NCI-H1930 (cell line): ENCODE measurements at places on chromosomes 5 and 9.
A peak's percentile ranks its signal among the peaks of the same experiment; 100 is the strongest.

GRCh38 chr5:178547052-178547666, 43.0 kb downstream of the COL23A1 start:
- no peak for DNase-seq

GRCh38 chr9:114155263-114155994, at the start of gene COL27A1:
Gene COL27A1, plus strand, starts transcription at chr9:114155537. Its CDS starts 414 bp downstream, at chr9:114155951.
- peak; percentile 31 for DNase-seq

DNA sequence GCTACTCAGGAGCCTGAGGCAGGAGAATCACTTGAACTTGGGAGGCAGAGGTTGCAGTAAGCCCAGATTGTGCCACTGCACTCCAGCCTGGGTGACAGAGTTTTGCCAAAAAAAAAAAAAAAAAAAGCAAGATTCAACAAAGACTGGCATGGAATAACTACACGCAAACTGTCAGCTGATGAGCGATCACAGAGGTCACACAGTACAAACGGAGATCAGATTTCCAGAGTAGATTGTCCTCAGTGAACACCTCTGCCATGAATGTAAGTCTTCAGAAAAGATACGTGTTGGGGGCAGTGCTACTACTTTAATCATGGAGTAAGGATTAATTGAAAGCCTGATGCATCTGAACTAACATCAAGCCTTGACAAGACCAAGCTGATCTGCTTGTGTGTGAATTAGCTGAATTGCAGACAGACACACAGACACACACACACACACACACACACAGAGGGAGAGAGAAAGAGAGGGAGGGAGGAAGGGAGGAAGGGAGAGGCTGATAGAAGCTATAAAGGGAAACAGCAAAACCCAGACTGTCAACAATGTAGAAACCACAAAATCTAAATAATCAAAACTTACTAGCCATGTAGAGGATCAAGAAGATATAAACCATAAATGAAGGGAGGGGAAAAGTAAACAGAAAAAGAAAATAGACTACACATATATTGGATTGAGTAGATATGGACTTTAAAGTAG, 222.9 kb upstream of the ZNF462 start:
- no peak for DNase-seq

- DNase-seq, result no peak
Measured at GRCh38 chr9:80866121-80866520, 823.2 kb downstream of the TLE1 start.

- no peak for DNase-seq
Measured at GRCh38 chr9:85645909-85646627, 95.7 kb downstream of the AGTPBP1 start.

- no peak for DNase-seq
Measured at GRCh38 chr9:370086-370485, 155.4 kb downstream of the DOCK8 start.

DNA sequence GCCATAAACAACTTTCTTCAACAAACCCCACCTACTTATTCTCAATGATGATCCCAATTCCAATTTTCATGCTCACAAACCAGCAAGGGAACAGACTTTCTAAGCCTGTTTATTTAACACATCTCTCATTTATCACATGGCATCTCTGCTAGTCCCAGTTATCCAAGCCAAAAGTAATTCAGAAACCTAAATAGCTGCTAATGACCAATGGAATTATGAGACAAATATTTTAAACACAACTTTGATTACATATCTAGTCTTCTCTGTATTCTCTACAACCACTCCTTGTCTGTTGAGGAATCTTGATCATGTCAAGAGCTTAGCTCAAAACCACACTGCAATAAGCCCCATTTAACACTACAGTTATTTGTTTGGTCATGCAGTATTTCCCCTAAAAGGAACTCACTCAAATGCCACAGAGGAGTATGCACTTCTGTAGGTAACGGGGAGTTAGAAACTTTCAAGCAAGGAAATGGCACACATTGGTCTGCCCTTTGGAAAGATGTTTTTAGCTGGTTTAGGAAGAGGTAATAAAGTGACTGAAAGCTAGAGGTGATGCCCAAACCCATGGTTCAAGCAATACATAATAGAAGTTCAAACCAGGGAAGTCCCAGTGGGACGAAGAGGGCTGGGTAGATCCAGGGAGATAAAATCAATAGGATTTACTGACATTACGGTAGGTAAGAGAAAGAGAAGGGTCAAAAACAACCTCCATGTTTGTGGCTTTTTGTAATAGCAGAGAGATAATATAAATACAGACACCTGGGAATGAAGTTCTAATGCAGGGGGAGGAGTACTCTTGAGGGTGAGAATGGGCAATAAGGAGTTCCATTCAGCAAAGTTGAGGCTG, 42.1 kb upstream of the HTR4 start:
- no peak for DNase-seq

DNA sequence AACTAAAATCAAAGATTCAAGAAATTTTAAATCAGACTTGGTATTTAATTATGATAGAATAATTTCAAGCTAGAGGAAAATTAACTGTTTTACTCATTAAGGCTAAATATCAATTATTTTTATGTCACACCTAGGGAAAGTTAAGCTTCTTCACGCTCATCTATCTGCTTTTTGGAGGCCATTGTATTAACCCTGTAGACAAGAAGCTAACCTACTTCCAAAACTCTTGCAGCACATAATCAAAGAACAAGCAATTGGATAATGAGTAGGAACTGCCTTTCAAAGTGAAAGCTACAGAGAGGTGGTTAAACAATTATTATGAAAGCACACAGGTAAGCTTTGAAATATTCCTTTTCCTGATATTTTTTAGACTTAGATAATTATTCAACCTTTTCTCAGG, 6.7 kb downstream of the EBF1 start:
- DNase-seq, result no peak

DNA sequence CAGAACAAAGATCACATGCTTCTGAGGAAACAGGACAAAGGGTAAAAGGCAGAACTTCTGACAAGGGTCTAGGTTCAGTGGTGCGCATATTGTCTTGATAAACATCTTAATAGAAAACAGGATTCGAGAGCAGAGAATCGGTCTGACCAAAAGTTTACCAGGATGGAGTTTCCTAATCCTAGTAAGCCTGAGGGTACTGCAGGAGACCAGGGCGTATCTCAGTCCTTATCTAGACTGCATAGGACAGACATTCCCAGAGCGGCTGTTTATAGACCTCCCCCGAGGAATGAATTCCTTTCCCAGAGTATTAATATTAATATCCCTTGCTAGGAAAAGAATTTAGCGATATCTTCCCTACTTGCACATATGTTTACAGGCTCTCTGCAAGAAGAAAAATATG, 32.4 kb upstream of the TNFSF8 start:
- DNase-seq, result no peak

GRCh38 chr5:16600397-16600796, 16.4 kb downstream of the RETREG1 start:
- no peak for DNase-seq

- DNase-seq, result no peak
Measured at GRCh38 chr9:107270082-107270481, 13.0 kb upstream of the RAD23B start.

GRCh38 chr9:123978981-123979380, 32.6 kb upstream of the LHX2 start:
- no peak for DNase-seq

- no peak for DNase-seq
Measured at GRCh38 chr5:166324372-166324771, 1967.1 kb upstream of the WWC1 start.

GRCh38 chr5:127419683-127420257, 97.7 kb upstream of the PRRC1 start:
- DNase-seq, result no peak

DNA sequence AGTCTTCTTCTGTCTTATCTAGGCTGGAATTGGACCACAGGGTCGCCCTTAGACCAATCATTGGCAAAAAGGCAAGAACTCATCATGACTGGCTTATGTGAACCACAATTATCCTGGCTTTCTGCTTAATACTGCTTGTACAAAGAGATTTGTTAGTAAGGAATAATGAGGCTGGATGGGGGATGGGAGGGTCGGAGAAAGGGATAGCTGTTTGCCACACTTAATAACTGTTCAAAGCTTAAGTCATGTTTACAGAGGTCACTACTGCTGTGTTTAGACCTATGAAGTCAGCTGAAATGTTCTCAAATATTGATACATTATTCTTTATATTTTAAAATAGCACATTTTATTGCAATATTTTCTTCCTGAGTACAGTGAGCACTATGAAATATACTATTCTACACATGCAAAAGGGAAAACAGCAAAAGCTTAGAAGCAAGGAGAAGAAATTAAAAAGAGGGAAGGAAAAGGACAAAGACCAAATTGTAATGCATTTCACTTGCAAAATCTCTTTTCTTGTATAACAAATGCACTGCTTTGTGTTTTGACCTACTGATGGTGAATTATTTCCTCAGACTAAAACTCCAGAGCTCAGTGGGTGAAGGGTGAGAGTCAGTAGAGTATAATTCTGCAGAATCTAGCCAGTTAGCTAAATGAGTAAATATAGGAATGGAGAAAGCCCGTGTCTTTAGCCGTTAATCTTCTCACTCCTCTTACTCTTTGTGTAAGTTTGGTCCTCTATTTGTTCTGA, 404.9 kb upstream of the ZNF608 start:
- no peak for DNase-seq

GRCh38 chr9:106286249-106286648, 576.7 kb upstream of the ZNF462 start:
- no peak for DNase-seq

GRCh38 chr9:35366627-35367026, 123.3 kb upstream of the RUSC2 start:
- no peak for DNase-seq

- DNase-seq, result no peak
Measured at GRCh38 chr9:104536756-104537155, at the start of gene OR13C3. Gene OR13C3, minus strand, starts transcription at chr9:104536856. Its CDS starts 133 bp downstream, at chr9:104536723.

- DNase-seq, result no peak
Measured at GRCh38 chr9:109474170-109474569, 23.9 kb downstream of the PTPN3 start.

DNA sequence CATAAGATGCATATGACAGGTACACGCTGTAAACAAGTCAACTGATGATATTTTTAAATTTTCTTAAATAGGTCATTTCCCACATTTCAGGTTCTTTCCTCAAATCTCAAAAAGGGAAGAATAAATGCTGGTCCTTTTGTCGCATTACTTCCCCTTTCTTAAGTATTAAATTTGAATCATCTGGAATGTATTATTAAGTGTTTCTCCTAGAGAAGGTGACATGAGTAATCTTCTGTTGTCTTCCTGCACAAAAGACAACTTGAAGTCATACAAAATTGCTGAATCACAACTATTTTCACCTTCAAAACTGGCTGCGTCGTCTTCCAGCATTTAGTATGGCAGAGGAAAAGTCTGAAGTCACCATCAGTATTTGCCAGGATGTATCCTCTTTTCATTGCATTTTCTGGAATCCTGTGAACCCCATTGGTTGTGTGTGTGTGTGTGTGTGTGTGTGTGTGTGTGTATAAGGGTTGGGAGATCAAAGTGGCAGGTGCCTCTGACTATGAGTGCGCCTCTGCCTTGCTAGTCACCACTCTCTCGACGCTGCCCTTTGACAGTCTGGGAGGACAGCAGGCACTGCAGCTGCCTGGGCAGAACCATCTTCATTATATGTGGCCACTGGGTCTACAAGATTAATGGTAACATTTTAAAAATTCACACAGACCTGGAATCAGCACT, 86.9 kb downstream of the MVB12B start:
- DNase-seq, result no peak

GRCh38 chr5:105905392-105905791, 1765.3 kb downstream of the EFNA5 start:
- no peak for DNase-seq

- peak; percentile 67 for DNase-seq
Measured at GRCh38 chr5:6448622-6449464, at the start of gene UBE2QL1. Gene UBE2QL1, plus strand, starts transcription at chr5:6448859. Its CDS starts 35 bp downstream, at chr5:6448894.

DNA sequence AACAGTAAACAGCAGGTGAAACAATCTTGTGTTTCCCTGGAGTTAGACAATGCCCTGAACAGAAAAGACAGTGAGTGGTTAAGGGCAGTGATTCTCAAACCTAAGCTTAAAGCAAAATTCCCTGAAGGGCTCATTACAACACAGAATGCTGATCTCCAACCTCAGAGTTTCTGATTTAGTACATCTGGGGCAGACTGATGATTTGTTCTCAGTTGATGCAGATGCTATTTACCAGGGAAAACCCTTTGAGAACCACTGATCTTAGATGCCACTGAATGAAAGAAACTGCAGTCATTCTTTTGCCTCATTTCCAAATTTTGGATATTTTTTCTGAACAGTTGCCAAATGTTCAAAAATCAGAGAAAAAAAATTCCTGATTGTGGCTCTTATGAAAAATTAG, 18.7 kb upstream of the ADAM19 start:
- no peak for DNase-seq

DNA sequence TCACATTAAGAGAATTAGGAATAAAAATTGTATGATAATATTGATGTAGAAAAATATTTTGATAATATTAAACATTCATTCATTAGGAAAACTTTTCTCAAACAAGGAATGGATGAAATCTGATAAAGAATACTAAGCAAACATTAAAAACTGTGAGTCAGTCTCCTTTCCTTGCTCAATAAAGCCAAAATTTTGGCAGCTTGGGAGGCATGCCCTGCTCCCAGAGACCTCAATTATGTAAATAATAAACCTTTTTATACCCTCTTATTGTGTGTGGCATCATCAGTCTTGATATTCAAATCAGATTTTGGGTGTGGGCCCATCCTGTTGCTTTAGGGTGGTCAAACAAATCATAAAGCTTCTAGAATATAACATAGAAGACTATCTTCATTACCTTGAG, 36.6 kb upstream of the CCL21 start:
- DNase-seq, result no peak

GRCh38 chr5:177590406-177590805, 1.6 kb upstream of the TMED9 start:
- DNase-seq, result no peak

- no peak for DNase-seq
Measured at GRCh38 chr9:20511686-20512085, 110.6 kb downstream of the MLLT3 start.

- no peak for DNase-seq
Measured at GRCh38 chr9:130417602-130418001, 27.2 kb upstream of the ASS1 start.

GRCh38 chr5:2186472-2187015, 303.8 kb upstream of the IRX4 start:
- no peak for DNase-seq

- DNase-seq, result no peak
Measured at GRCh38 chr5:175821790-175822211, 49.6 kb upstream of the CPLX2 start.

DNA sequence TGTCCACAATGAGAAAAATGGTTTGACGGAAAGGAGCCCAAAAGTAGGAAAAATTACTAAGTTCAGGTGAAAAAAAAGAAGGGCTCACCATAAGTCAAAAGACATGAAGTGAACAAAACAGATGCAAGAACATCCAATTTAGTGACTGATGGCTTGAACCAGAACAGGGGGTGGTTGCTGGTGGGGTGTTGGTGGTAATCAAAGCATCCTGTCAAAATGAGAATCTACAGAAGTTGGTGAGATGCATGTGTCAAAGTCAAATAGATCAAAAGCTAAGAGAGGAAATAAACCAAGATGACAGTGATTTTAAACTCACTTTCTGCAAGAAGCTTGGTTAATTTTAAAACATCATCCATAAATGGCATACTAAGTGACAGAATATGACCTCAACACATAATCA, 117.4 kb downstream of the MLLT3 start:
- no peak for DNase-seq
